ENCODE measurements at places on chromosomes 3 and 15. TPM values are rescaled to one million over a fixed set of nuclear protein-coding genes. Genes with fewer than 3 reads are reported as not detected.

The LRRC49 gene
- 201 TPM for total RNA-seq

The CACNA1D gene
- 49.8 TPM for total RNA-seq

The GCSAM gene
- total RNA-seq: not detected

The SPATA12 gene
- total RNA-seq: not detected

The RETNLB gene
- total RNA-seq: not detected

The STAB1 gene
- 11.9 TPM for total RNA-seq

The PLSCR2 gene
- total RNA-seq: not detected

The ZKSCAN7 gene
- total RNA-seq: 47.3 TPM

The CFAP161 gene
- 3.4 TPM for total RNA-seq

The BOC gene
- total RNA-seq: 33.8 TPM

The RPL39L gene
- total RNA-seq: 13.5 TPM

The CYP19A1 gene
- not detected for total RNA-seq

The C3orf70 gene
- 26.3 TPM for total RNA-seq

The BUB1B gene
- 8.8 TPM for total RNA-seq

The TERC gene
- 57.6 TPM for total RNA-seq

The GOLGA6B gene
- not detected for total RNA-seq

The ZNF660 gene
- 28.5 TPM for total RNA-seq

The CCR4 gene
- total RNA-seq: not detected

The PTPRG gene
- 103 TPM for total RNA-seq
